ENCODE measurements at places on chromosomes 6 and 20.

GRCh38 chr20:22523499-22524392 lies 60.6 kb downstream of the FOXA2 start:
- no peaks in the 10 kb centered on the region for H3K36me3 ChIP-seq
- H3K27ac ChIP-seq, result no peak overlapping the region
- no peak for DNase-seq

- no peak for DNase-seq
- no peak overlapping the region for H3K27ac ChIP-seq
- no peak overlapping the region for H3K4me3 ChIP-seq
- H3K36me3 ChIP-seq, result no peaks in the 10 kb centered on the region
- H3K4me1 ChIP-seq, result peaks cover 31% of the 10 kb centered on the region
- H3K27me3 ChIP-seq, result no peaks in the 10 kb centered on the region
Measured at GRCh38 chr20:4720977-4721349, 746 bp upstream of the PRND start.

- peaks cover 53% of the 10 kb centered on the region for H3K4me1 ChIP-seq
- no peaks in the 10 kb centered on the region for H3K27me3 ChIP-seq
- no peak overlapping the region for H3K27ac ChIP-seq
- no peak for DNase-seq
Measured at GRCh38 chr6:33802186-33802958, 1.4 kb downstream of the MLN start.

DNA sequence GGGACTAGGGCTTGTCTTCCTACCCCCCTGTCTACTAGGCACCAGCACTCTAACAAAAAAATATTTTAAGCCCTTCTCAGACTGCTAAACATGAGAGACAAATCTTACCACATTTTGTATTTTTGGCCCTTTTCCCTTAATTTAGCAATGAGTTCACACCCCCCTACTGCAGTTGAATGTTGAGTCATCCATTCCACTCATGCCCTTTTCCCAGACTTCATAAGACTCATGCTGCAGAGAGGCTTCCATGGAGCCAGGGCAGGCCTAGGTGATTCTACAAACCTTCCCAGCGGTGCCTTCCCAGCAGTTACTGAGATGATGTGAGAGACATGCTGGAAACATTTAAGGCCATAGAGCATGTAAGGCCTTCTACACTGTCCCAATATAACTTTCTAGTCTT lies 53.9 kb downstream of the PXDC1 start:
- no peaks in the 10 kb centered on the region for H3K36me3 ChIP-seq
- H3K4me3 ChIP-seq, result no peak overlapping the region
- no peak overlapping the region for H3K27ac ChIP-seq
- DNase-seq, result no peak

- no peak for DNase-seq
- H3K36me3 ChIP-seq, result no peaks in the 10 kb centered on the region
- peaks cover 16% of the 10 kb centered on the region for H3K4me1 ChIP-seq
- H3K4me3 ChIP-seq, result no peak overlapping the region
- peaks cover 3% of the 10 kb centered on the region for H3K27me3 ChIP-seq
Measured at GRCh38 chr6:169933839-169934698, 182.6 kb downstream of the ERMARD start.

DNA sequence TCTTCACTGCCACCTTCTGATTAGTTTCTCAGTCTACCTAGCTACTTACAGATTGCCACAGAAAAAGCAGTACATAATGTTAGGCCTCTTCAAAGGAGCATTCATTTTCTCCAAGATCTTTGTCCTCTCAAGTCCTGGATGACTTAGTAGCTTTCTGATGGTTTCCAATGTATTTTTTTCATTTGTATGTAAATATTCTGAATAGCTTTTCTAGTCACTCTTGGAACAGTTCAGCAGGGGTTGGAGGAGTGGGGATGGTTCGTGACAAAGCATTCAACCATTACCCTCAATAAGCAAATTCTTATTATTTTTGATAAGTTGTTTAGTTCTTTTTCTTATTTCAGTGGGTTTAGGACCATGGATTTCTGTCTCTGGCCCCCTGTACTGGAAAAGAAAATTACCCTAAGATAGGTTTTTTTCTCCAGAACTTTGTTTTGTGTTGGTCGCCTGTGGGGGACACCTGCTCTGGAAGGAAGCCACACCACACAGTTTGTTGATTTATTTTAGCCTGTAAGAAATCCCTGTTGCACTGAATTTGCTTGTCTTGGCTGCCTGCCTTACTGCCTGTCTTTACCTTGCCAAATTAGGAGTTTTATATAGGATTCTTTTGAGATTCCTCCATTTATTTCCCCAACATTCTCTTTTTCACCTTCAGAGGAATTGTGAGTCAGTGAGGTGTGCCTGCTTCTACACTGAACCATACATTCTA lies 247.9 kb downstream of the RFPL4B start:
- no peak for DNase-seq
- no peaks in the 10 kb centered on the region for H3K36me3 ChIP-seq
- no peak overlapping the region for H3K4me3 ChIP-seq
- H3K27me3 ChIP-seq, result no peaks in the 10 kb centered on the region

DNA sequence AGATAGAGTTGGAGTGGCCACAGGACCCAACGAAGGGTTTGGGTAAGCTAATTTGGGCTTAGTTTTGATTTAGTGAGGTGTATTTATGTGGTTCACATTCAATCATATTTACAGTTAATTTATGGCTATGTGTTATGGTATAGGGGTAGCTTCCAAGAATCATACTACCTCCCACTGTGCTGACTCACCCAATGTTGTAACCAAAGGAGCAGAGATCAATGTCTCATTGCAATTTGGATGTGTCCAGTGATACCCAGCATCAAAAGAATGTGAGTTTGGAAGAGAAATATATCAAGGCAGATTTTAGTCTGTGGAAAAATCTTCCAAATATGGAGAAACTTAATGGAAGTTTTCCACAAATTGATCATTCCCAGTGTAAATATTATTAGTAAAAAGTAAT lies 25.3 kb upstream of the SMIM8 start:
- H3K4me3 ChIP-seq, result no peak overlapping the region
- H3K36me3 ChIP-seq, result no peaks in the 10 kb centered on the region
- H3K27ac ChIP-seq, result no peak overlapping the region

GRCh38 chr20:54435015-54435414 lies 40.4 kb upstream of the DOK5 start:
- H3K36me3 ChIP-seq, result no peaks in the 10 kb centered on the region
- DNase-seq, result no peak
- no peak overlapping the region for H3K27ac ChIP-seq
- no peak overlapping the region for H3K4me3 ChIP-seq

GRCh38 chr6:27911956-27912446 lies at the start of gene OR2B2:
OR2B2 (minus strand) TSS chr6:27912396; CDS start chr6:27912319, 77 bp downstream.
- DNase-seq, result no peak
- H3K36me3 ChIP-seq, result no peaks in the 10 kb centered on the region
- no peak within 1 kb of the TSS for H3K27ac ChIP-seq
- H3K4me3 ChIP-seq, result no peak within 1 kb of the TSS

GRCh38 chr6:8085053-8085511 lies 17.3 kb downstream of the EEF1E1 start:
- H3K27me3 ChIP-seq, result no peaks in the 10 kb centered on the region
- H3K4me3 ChIP-seq, result no peak overlapping the region
- H3K27ac ChIP-seq, result no peak overlapping the region

GRCh38 chr6:163192591-163192990 lies 221.9 kb upstream of the QKI start:
- H3K36me3 ChIP-seq, result peaks cover 6% of the 10 kb centered on the region
- H3K27me3 ChIP-seq, result no peaks in the 10 kb centered on the region
- no peak overlapping the region for H3K4me3 ChIP-seq
- peak overlapping the region; percentile 83 for H3K27ac ChIP-seq

- no peaks in the 10 kb centered on the region for H3K36me3 ChIP-seq
- peaks cover 20% of the 10 kb centered on the region for H3K4me1 ChIP-seq
- H3K27ac ChIP-seq, result no peak overlapping the region
- no peaks in the 10 kb centered on the region for H3K27me3 ChIP-seq
- DNase-seq, result no peak
Measured at GRCh38 chr20:46640536-46641311, 10.5 kb downstream of the SLC13A3 start.

DNA sequence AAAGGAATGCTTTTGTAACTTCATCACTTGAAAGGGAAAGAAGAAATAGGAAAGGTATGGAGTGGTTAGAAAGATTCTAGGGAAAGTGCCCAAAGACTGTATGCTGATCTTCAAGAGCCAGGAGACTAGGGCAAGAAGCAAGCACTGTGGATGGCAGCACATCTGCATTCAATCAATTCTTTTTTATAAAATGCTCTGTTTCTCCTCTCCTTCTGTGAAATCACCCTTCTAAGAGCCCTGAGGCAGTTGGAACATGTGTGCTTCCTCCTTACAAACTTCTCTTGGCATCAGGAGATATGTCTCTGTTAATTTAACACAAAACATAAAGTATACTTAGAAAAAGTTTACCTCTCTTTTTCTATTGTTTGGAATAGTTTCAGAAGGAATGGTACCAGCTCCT lies 1162.2 kb upstream of the GJE1 start:
- no peak for DNase-seq
- H3K4me1 ChIP-seq, result no peaks in the 10 kb centered on the region
- H3K36me3 ChIP-seq, result no peaks in the 10 kb centered on the region
- no peaks in the 10 kb centered on the region for H3K27me3 ChIP-seq

DNA sequence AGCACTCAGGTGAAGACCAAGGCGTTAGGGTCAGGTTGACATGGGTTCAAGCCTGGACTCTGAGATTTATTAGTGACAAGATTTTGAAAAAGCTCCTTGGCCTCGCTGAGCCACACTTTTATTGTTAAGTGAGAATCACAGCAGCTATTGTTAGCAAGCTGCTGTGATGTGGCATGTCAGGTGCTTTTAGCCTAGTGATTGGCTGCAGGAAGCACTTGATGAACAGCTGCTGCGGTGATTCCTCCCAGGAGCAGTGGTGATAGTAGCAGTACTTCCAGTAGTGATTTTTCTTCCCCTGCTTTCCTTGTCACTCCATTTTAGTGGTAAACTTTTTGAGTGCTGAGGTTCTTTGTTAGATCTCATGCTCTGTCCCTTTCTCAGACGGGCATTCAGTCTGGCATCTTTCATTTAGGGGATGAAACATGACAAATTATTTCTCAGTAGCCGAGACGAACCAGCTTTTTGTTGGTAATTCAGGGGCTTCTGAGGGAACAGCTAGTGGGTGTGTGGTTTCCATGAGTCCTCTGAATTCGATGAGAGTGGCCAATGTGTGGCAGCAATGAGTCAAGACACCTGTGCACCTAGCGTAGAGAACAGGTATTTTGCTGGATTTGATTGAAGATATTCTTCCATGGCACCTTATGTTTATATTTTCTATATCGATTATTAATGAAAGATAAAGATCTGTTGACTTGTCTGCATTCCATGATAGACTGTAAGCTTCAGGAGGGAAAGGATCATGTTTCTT lies 696.7 kb downstream of the DHX35 start:
- H3K27ac ChIP-seq, result no peak overlapping the region
- no peaks in the 10 kb centered on the region for H3K36me3 ChIP-seq
- H3K4me3 ChIP-seq, result no peak overlapping the region
- H3K27me3 ChIP-seq, result no peaks in the 10 kb centered on the region
- DNase-seq, result no peak
- peaks cover 6% of the 10 kb centered on the region for H3K4me1 ChIP-seq

DNA sequence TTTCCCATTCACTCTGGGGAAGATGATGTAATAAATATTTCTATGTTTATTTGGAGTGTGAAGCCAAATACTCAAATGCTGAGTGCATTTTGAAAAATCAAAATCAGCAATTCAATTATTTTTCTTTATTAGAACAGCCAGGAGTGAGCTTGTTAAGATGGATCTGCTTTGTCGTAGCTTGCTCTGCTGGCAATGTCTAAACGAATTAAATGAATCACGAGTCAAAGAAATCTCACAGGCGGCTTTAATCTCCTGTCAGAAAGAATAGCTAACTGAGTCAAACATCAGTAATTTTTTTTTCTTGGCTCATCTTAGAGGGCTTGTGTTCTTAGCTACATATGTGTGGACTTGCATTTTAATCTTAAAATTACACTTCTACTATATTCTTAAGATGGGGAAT lies 100.2 kb upstream of the HMGN3 start:
- H3K27ac ChIP-seq, result no peak overlapping the region
- no peak for DNase-seq
- H3K4me3 ChIP-seq, result no peak overlapping the region
- H3K4me1 ChIP-seq, result no peaks in the 10 kb centered on the region

GRCh38 chr20:12358006-12358654 lies 440.4 kb downstream of the BTBD3 start:
- no peak for DNase-seq
- H3K27ac ChIP-seq, result no peak overlapping the region
- H3K4me3 ChIP-seq, result no peak overlapping the region
- no peaks in the 10 kb centered on the region for H3K36me3 ChIP-seq
- no peaks in the 10 kb centered on the region for H3K4me1 ChIP-seq

- no peaks in the 10 kb centered on the region for H3K27me3 ChIP-seq
- H3K27ac ChIP-seq, result no peak overlapping the region
- no peak for DNase-seq
- peaks cover 23% of the 10 kb centered on the region for H3K36me3 ChIP-seq
Measured at GRCh38 chr6:15533379-15534026, 129.3 kb downstream of the DTNBP1 start.

GRCh38 chr6:73152966-73153757 lies 72.1 kb downstream of the KHDC1L start:
- H3K36me3 ChIP-seq, result no peaks in the 10 kb centered on the region
- no peaks in the 10 kb centered on the region for H3K27me3 ChIP-seq
- H3K4me3 ChIP-seq, result no peak overlapping the region
- peak; percentile 50 for DNase-seq
- no peak overlapping the region for H3K27ac ChIP-seq

- H3K27me3 ChIP-seq, result no peaks in the 10 kb centered on the region
- H3K36me3 ChIP-seq, result no peaks in the 10 kb centered on the region
- no peak overlapping the region for H3K4me3 ChIP-seq
- DNase-seq, result no peak
- no peaks in the 10 kb centered on the region for H3K4me1 ChIP-seq
Measured at GRCh38 chr6:156336733-156337132, 440.4 kb upstream of the ARID1B start.

DNA sequence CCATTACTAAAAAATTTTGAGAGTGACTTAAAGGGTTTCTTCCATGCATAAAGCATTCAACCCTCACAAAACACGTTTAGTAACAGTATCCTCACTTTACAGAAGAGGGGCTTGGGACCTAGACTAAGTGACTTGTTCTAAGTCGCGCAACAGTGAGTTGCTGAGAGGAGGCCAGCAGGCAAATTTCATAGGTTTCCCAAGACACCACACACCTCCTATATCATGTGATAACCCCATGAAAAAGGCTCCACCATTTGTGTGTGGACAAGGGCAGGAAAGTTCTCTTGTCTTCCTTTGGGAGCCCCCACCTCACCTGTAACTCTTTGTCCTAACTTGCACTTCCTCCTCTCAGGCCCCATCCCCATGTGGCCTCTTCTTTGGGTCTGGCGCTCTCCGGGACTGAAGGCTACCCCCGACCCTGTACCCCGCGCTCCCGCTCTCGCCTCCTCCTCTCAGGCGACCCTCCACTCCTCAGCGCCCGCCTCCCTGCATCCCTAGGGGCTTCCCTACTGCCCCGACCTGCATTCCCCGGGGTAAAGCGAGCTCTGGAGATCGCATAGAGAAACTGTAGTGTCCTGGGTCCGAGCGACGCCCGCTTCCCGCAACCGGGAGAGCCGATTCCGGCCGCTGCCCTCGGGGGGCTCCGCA lies 392 bp downstream of the PSMB8 start:
- H3K4me1 ChIP-seq, result peaks cover 22% of the 10 kb centered on the region
- peaks cover 10% of the 10 kb centered on the region for H3K27me3 ChIP-seq
- no peak for DNase-seq
- H3K27ac ChIP-seq, result peak overlapping the region; percentile 96
- peak overlapping the region; percentile 88 for H3K4me3 ChIP-seq
